Hair follicular keratinocyte (primary cell): ENCODE measurements at places on chromosomes 11 and 22. TPM values are rescaled to one million over a fixed set of nuclear protein-coding genes. Genes with fewer than 3 reads are reported as not detected.

Gene SCGB1A1
- not detected in 2 replicates for total RNA-seq

Gene APOBEC3H
- 0.11 TPM in 1 of 2 replicates, not detected in the other for total RNA-seq

Gene GRAP2
- not detected in 2 replicates for total RNA-seq

Gene CEND1
- total RNA-seq: not detected in 2 replicates

Gene MLC1
- total RNA-seq: not detected in 2 replicates

Gene SMC1B
- total RNA-seq: not detected in 2 replicates

Gene HBG1
- not detected in 2 replicates for total RNA-seq
